H1 (cell line): ENCODE measurements at places on chromosomes 2 and 18. TPM values are rescaled to one million over a fixed set of nuclear protein-coding genes. Genes with fewer than 3 reads are reported as not detected.

DNA sequence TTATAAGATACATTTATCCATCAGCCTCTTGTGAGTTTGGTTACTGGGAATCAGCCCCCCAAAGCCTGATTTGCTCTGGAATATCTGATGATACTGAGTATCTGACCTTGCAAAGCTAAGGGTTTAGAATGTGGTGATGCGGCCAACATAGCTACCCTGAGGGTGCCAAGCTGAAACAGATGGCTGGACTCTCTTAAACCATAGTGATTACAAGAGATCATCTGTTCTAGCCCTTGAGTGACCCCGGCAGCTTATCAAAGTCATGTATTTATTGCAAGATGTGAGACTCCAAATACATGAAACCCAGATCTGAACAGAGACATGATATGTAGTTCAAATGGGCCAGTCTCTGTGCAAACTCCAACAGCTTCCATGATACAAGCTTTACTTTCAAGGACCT, 78.2 kb upstream of the CABLES1 start:
- no peaks in the 10 kb centered on the region for H3K27me3 ChIP-seq
- no peaks in the 10 kb centered on the region for H3K36me3 ChIP-seq
- no peak overlapping the region for H3K27ac ChIP-seq
- no peaks in the 10 kb centered on the region; the same call in 1 of the 2 replicates for H3K4me1 ChIP-seq

DNA sequence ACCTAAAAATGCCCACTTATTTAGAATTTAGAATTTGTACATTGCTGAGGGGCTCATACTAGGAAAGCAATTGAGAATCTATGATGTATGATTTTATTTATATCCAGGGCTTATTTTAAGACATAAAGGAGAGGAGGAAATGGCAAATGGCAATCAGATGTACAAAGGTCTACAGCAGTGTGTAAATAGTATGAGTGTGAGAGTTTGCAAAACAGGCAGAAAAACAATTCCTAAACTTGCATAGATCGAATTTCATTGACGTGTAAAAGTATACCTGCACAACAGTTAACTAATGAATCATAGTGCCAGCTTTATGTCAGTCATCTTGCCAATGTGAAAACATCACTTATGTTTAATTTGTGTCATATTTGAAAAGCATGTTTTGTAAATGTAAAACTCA, 718.7 kb upstream of the GCFC2 start:
- H3K27ac ChIP-seq, result no peak overlapping the region
- no peaks in the 10 kb centered on the region for H3K27me3 ChIP-seq
- H3K36me3 ChIP-seq, result no peaks in the 10 kb centered on the region
- no peaks in the 10 kb centered on the region for H3K4me1 ChIP-seq

DNA sequence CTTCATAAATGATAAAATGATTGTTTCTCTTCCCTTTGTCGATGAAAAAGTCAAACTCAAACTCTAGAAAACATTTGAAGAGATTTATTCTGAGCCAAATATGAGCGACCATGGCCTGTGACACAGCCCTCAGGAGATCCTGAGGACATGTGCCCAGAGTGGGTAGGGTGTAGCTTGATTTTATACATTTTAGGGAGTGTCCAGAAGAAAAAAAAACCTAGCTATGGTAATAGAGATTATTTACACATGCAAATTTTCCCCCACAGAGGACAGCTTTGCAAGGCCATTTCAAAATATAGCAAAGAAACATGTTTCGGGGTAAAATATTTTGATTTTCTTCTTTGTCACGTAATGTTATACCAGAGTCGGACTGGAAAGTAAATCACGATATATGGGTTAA, 92.4 kb upstream of the TRIB2 start:
- H3K4me3 ChIP-seq, result no peak overlapping the region
- no peak for DNase-seq
- peaks cover 1% of the 10 kb centered on the region for H3K4me1 ChIP-seq
- H3K27me3 ChIP-seq, result no peaks in the 10 kb centered on the region

GRCh38 chr2:109210431-109211200, 81.6 kb downstream of the SH3RF3 start:
- H3K4me3 ChIP-seq, result no peak overlapping the region
- no peak for DNase-seq
- H3K36me3 ChIP-seq, result no peaks in the 10 kb centered on the region
- H3K4me1 ChIP-seq, result no peaks in the 10 kb centered on the region
- H3K27me3 ChIP-seq, result no peaks in the 10 kb centered on the region; the same call in 1 of the 2 replicates

DNA sequence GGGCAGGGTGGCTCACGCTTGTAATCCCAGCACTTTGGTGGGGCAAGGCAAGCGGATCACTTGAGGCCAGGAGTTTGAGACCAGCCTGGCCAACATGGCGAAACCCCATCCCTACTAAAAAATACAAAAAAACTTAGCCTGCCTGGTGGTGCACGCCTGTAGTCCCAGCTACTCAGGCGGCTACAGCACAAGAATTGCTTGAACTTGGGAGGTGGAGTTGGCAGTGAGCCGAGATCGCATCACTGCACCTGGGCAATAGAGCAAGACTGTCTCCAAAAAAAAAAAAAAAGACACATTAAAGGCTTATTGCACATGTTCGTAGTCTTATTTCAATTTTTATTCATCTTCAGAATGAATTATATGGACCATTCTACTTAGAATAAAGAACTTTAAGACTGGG, 110.2 kb downstream of the BMPR2 start:
- peaks cover 2% of the 10 kb centered on the region; the same call in 1 of the 2 replicates for H3K36me3 ChIP-seq
- no peak overlapping the region for H3K27ac ChIP-seq

- H3K4me1 ChIP-seq, result no peaks in the 10 kb centered on the region
- DNase-seq, result no peak
- H3K27ac ChIP-seq, result no peak overlapping the region
- no peaks in the 10 kb centered on the region for H3K27me3 ChIP-seq
- H3K36me3 ChIP-seq, result no peaks in the 10 kb centered on the region
Observed at GRCh38 chr18:13237073-13237472, 18.5 kb downstream of the LDLRAD4 start.

GRCh38 chr2:98280376-98281102, 65.7 kb upstream of the CNGA3 start:
- no peak overlapping the region for H3K4me3 ChIP-seq
- no peaks in the 10 kb centered on the region for H3K36me3 ChIP-seq
- no peak overlapping the region for H3K27ac ChIP-seq
- no peaks in the 10 kb centered on the region for H3K27me3 ChIP-seq
- no peak for DNase-seq
- H3K4me1 ChIP-seq, result no peaks in the 10 kb centered on the region; the same call in 1 of the 2 replicates

- H3K27ac ChIP-seq, result no peak overlapping the region
- no peak overlapping the region for H3K4me3 ChIP-seq
- H3K36me3 ChIP-seq, result no peaks in the 10 kb centered on the region
- no peaks in the 10 kb centered on the region; the same call in 1 of the 2 replicates for H3K27me3 ChIP-seq
Observed at GRCh38 chr18:37578886-37579513, 13.4 kb upstream of the CELF4 start.

DNA sequence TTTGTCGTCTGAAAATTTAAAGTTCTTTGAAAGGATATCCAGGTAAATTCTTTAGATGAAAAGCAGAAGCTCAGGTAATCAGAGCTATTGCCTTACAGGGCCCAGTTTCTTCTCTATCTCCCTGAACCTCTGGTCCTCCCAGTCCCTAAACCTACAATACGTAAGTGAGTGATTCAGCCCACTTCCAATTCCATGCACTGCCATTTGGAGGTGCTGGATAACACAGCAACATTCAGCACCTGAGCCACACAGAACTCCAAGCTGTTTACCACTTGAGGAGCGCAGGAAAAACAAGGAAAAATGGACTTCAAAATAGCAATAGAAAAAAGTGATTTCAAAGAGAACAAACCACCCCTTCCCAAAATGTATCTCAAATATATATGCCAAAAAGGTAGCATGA, 105.0 kb upstream of the DNAJC10 start:
- no peaks in the 10 kb centered on the region for H3K4me1 ChIP-seq
- H3K27me3 ChIP-seq, result no peaks in the 10 kb centered on the region
- no peak overlapping the region for H3K4me3 ChIP-seq

GRCh38 chr2:197126630-197127352, 183.8 kb downstream of the ANKRD44 start:
- H3K27me3 ChIP-seq, result no peaks in the 10 kb centered on the region
- no peak overlapping the region for H3K4me3 ChIP-seq
- DNase-seq, result no peak

DNA sequence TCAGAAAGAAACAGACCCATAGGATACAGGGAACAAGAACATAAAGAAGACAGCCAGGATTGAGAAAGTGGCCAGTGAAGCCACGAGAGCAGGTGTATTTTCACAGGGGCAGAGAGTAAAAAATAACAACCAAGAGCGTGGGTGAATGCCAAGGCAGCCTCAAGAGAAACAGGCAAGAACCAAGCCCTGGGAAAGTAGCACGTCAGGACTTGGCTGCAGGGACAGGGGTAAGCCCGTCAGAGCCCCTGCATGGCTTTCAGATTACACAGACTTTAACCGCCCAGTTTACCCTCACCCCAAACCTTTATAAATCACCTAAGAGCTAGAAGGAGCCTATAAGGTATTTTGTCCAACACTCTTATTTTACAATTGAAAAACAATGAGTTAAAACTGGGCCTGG, 43.7 kb downstream of the ARL4C start:
- H3K4me1 ChIP-seq, result peaks cover 4% of the 10 kb centered on the region
- H3K27me3 ChIP-seq, result no peaks in the 10 kb centered on the region
- no peak overlapping the region for H3K4me3 ChIP-seq
- H3K36me3 ChIP-seq, result no peaks in the 10 kb centered on the region
- no peak for DNase-seq

DNA sequence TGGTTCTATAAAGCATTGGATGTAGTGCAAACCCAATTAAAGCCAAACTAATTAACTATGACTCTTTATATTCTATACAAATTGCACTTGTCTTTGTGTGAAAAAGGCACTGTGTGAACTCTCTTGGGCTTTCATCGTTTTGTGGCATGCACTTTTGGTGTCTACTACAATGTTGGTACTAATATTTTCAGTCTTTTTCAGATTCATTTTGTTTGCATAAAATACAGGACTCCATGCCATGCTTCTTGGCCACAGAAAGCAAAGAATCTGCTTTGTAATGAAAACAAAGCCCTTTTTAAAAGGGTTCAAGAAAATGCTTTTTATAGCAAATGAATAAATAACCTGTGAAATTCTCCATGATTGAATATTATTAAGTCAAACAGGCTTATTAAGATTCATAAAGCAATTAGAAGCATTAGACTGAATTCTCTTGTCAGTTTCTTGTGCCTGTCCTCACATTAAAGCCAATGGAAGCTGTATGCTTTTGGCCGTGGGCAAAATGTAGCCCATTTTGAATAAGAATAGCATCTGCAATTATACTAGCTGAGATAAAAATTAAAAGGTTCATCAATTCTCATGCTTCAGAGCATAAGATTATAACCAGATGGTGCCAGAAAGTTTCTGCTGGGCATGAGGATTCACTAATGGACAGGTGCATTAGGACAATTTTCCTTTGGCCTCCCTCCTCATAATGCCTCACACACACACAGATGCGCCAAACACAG, 1665.2 kb downstream of the SUCLG1 start:
- no peaks in the 10 kb centered on the region for H3K4me1 ChIP-seq
- no peak overlapping the region for H3K4me3 ChIP-seq
- no peaks in the 10 kb centered on the region for H3K36me3 ChIP-seq
- H3K27ac ChIP-seq, result no peak overlapping the region
- no peak for DNase-seq
- H3K27me3 ChIP-seq, result no peaks in the 10 kb centered on the region

GRCh38 chr2:98911376-98912154, 24.5 kb downstream of the CRACDL start:
- H3K36me3 ChIP-seq, result no peaks in the 10 kb centered on the region
- peak; percentile 33 for DNase-seq

CD207 gene
- not detected in 2 replicates for total RNA-seq

DYNAP gene
- 0.15 and 0.22 TPM in 2 replicates for total RNA-seq

CRYBA2 gene
- total RNA-seq, result not detected in 2 replicates

PDE1A gene
- 0.15 and 0.34 TPM in 2 replicates for total RNA-seq

CCDC68 gene
- total RNA-seq, result 0.80 and 0.92 TPM in 2 replicates
